ENCODE measurements at places on chromosomes 13 and 19.

DNA sequence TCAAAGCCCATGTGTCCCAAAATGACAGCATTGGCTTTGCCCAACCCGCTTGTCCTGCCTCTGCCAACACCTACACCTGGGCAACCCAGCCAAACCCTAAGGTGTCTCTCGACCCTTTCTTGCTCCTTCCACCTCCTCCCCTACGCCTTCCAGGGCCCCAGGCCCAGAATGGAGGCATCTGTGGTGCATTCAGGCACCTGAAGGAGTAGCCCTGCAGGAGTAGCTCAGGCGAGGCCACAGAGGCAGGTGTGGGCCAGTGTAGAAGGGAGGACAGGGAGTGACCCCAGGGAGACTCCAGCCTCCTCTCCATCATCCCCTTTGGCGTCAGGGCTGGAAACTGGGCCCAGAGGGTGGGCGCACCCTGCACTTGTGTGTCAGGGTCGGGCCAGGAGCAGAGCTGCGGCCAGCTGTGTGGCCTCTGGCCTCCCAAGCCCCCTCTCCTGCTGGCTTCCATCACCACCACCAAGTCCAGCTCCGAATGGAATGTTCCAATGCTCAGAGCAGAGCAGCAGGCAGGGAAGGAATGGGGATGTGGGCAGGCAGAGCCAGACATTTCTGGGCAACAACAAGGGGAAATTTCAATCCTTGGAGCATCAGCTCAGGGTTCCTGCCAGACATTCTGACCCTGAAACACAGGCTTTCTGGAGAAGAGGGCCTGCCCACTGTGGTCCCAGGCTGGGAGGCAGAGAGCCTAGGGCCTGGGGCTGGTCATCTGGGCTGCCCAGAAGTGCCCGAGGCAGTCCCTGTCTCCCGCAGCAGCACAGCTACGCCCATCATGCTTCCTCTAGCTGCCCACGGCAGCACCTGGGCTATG is 16.4 kb downstream of the PLEKHF1 start:
- no peak for DNase-seq

GRCh38 chr19:37507167-37507464 is 377 bp downstream of the ZNF793 start:
- DNase-seq: no peak

DNA sequence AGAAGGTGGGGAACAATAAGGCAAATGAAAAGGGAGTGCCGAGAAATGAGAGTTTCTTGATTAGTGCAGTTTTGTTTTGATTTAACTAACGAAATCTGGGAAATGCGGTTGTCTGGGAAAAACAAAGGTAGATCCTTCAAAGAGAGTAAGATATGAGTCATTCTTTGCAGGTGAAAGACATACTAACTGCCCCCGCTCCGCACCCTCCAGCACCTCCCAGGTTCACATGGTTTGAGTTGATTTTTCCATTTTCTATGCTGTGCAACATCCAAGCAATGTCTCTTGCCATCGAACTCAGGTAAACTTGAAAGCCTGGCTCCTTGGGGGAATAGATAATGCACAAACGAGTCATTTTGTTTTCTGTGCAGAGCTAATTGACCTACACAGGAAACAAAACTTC is 84.1 kb upstream of the KLF12 start:
- DNase-seq: no peak

GRCh38 chr19:18312092-18312534 is 10.8 kb downstream of the LSM4 start:
- no peak for DNase-seq

- DNase-seq: no peak
Measured at GRCh38 chr19:36963280-36963679, 47.1 kb downstream of the ZNF568 start.

GRCh38 chr13:113064534-113065405 is 40.8 kb upstream of the F7 start:
- DNase-seq: no peak

GRCh38 chr13:35618565-35619083 is 142.1 kb upstream of the MAB21L1 start:
- DNase-seq: no peak

GRCh38 chr13:75505327-75505726 is 23.4 kb upstream of the TBC1D4 start:
- no peak for DNase-seq

DNA sequence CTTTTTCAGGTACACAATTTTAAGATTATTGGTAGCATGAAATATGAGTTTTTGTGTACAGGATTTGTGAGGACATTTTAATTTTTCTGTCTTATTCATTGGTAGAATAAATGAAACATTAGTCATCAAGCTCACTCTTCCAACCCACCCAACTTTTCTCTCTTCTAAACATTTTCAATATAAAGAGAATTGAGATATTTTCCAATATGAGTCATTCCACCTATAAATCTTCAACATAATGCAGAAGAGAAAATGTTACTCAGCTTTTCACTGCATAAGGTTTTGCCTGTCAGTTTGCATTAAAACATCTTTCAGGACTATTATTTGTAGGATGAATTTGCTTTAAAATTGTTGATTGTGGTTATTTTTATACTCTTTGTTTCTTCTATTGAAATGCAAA is 330.7 kb downstream of the PCDH20 start:
- DNase-seq: no peak

DNA sequence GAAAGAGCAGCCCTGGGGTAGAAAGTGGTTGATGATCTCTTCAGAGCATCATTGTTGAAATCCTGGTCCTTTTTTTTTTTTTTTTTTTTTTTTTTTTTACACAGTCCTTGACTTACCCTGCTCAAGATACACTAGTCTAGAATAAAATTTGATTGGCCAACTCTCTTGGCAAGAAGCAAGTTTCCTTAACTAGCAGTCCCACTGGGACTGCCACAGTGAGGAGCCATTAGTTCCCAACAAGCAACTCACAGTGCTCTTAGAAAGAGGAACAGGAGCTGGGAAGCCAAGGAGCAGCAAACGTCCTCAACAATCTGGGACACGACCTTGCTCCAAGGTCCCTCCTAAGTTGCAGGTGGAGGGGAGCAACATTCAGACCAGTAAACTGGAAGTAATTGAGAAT is 47.9 kb upstream of the INTS6 start:
- no peak for DNase-seq
